Body of pancreas (tissue), 4 donors: ENCODE measurements at places on chromosomes 2 and 18. TPM values are rescaled to one million over a fixed set of nuclear protein-coding genes. Genes with fewer than 3 reads are reported as not detected.

- DNase-seq = no peak
Measured at GRCh38 chr18:11502368-11502767, 107.0 kb upstream of the SLC35G4 start.

DNA sequence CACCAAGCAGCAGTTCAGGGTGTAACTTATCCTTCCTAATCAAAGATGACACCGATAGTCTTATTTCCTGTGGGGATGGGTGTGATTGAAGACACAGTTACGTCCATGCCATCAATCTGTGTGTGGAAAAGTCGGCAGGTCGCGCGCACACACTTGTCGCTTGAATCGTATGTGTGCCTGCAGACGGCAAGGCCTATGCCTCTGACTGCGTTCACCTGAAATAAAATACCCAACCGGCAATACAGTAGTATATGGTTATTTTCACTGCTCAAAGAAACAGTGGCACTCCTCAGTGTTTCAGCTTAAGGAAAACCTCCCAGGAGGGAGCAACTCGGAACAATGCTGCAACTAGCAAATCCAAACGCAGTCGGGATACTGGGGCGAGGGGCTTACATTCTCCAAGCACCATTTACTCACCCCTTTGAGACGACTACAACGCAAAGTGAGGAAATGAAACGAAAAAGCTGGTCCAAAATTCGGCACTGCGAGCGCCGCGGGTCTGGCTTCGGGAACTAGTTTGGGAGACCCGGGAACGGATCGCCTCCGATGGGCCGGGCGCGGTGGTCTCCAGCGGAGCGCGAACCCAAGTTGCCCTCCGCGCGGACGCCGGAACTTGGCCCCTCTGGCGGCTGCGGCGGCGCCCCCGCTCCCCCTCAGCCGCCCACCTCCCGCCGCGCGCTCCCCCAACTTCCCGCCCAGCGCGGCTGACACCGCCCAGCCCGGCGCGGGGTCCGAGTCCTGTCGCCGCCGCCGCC, 675 bp downstream of the PRKD3 start:
- peak; percentile 27 for DNase-seq

GRCh38 chr18:25457601-25458000, 105.6 kb upstream of the ZNF521 start:
- DNase-seq = no peak

ALK gene
- total RNA-seq = under 0.01 TPM

ALLC gene
- total RNA-seq = not detected

KCNF1 gene
- total RNA-seq = not detected

DNER gene
- 0.78 TPM for total RNA-seq

RIT2 gene
- total RNA-seq = not detected
